ENCODE measurements at places on chromosomes 1 and 21.

DNA sequence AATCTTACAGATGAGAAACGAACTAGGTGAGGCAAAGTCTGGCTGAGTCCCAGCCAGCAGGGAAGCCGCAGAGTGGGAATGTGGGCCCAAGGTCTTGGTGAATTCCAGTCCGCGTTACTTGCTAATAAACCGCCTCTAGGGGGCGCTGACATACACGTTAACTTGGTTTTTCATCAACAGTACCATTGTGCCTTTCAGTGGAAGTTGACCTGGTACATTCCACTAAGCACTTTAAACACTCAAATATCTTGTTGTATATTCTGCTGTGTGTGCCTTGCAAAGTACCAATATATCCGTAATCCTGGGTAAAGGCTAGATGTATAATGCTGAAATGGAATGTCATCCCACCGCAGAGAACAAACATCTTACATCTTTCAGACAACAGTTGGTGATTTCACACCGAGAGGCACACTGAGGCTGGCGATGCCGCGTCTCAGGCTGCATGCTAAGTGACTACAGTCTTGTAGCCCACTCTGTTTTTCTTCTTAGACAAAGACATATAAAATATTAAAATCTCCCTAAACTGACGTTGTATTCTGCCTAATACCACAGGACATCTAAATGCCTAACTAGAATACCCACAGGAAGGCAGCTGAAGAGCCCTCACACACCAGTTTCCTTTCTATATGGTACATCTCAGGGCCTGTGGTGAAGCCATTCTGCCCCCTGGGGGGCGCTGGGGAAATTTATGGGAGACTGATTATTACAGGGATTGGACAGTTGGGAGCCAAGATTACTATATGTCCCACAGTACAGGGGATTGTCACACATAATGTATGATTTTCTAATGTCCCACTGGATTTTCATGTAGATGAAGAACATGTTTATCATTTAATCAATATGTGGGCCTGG is 49.2 kb upstream of the C1orf198 start:
- peak; percentile 76 for DNase-seq

DNA sequence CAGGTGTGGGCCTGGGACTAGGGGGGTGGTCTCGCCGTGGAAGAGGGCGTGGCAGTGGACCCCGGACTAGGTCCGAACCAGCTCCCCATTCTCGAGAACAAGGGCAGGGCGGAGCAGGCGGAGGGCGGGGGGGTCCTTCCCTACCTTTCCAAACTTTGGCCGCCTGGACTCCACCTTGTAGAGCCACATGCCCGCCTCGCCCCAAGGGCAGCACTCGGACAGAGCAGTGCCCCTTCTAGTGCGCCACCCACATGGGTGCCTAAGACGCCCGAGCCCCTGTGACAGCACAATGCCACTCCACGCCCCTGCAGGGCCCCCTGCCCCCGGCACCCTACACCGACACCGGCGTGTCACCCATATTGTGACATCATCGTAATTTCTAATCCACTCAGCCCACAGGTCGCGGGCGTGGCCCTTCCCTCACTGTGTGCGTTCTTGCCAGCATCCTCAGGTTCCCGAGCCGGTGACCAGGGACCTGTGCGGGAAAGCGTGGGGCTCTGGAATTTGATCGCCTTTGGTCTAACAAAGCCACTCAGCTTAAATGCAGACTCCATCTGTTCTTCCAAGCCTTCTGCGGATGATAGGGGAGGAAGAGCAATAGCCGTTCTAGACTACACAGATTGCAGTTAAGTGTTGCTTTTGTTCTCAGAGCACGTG is 553 bp upstream of the STMN1 start:
- no peak for DNase-seq

GRCh38 chr1:116538544-116538943 is 32.3 kb downstream of the CD58 start:
- DNase-seq: no peak

GRCh38 chr1:70284366-70284765 is 63.2 kb downstream of the SRSF11 start:
- no peak for DNase-seq

Data from HuH-7 (cell line).